ENCODE measurements at places on chromosomes 3 and 15.

- DNase-seq, result no peak
Measured at GRCh38 chr3:179921951-179922350, 114.8 kb downstream of the PEX5L start.

DNA sequence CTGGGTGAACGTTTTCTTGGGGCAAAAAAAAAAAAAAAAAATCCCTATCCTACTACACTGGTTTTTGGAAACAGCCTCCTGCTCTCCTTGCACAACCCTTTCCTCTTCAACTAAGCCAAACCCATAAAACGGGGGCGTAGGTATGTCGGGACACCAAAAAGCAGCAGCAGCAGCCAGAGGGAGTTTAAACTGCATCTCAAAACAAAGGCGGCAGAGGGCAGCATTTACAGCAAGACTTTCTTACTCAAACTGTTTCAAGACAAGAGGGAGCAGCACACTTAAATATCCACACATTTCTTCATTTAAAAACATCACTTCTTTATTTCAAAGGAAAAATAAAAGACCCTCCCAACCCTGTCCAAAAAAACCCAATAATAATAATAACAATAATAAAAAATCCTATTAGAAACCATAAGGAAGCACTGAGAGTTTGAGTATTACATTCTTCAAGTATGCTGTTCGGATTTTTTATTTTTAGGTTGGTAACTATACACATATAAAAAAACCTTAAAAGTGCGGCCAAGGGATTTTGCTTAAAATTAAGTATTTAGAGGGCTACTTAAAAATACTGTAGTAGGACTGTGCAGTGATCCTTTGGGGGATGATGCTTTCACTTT lies 43.9 kb upstream of the PLXND1 start:
- no peak for DNase-seq

DNA sequence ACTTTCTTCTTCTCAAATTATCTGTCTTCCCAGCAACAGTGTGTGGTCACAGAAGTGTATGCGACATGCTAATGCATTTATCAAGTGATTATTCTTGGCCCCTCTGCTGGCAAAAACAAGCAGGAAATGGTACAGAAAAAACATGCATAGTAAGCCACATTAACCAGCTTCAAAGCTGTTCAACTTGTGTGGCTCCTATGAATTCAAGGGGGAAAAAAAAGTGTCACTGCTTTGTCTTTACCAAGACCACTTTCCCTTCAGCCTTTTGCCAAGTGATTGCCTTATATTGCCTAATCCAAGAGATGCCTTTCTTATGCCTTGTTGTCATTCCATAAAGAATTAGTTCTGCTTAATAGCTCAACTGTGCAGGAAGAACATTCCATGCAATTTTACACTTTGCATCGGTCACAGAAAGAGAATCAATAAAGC lies 39.1 kb downstream of the PRTG start:
- no peak for DNase-seq

DNA sequence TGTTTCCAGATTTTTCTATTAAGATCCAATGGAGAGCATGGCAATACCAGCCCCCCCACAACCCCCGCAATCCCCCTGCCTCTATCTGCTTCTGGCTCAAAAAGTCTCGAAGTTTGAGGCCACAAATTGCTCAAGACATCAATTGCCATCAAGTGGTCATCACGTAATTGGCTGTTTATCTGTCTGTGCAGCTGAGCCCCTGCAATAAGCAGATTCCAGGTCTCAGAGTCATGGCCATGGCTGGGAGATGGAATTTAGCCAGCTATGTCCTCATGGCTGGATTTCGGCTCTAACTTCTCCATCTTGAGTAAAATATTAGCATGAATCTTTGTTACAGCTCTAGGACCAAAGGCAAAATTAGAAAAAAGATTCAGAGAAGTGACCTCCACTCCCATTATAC lies 22.7 kb downstream of the SSUH2 start:
- DNase-seq, result no peak

DNA sequence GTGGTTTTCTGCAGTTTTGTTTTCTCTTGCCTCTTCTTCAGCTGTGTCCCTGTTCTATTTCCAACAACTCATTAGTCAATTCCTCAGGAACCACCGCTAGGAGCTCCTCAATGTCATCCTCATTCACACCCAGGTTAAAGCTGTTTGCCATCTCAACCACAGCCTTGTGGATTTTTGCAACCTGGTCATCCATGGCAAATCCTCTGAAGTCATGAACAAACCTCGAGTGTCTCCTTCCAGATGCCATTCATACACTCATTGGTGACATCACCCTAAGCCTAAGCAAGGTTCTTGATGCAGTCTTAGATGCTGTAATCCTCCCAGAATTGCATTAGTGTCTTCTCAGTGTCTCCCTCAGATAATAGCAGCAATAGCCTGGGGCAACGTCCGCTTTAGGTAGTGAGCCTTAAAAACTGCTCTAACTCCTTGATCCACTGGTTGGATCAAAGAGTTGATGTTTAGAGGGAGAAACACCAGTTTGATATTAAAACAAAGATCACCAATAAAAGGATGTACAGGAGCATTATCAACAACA lies 31.5 kb upstream of the ZNF502 start:
- no peak for DNase-seq

GRCh38 chr15:88987934-88988671 lies 74.9 kb upstream of the MFGE8 start:
- DNase-seq, result no peak

- no peak for DNase-seq
Measured at GRCh38 chr15:33028495-33028894, 166.0 kb downstream of the FMN1 start.

GRCh38 chr15:41566121-41566885 lies 7.3 kb downstream of the TYRO3 start:
- no peak for DNase-seq

DNA sequence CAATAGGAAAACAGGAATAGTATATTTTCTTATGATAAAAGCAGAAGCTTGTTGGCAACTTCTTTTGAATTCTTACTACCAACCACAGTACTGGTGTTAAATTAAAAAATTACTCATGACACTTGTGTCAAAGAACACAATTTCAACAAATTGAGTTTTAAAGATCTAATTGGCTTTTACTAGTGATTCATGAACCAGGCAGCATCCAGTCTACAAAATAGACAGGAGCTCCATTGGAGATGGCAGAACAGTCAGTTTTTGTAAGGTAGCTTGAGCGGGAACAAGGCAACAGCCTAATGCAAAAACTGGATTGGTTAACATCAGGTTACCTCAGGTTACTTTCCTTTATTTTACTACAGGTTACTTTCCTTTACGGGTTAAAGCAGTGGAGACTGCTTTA lies 181.3 kb upstream of the THBS1 start:
- DNase-seq, result no peak

DNA sequence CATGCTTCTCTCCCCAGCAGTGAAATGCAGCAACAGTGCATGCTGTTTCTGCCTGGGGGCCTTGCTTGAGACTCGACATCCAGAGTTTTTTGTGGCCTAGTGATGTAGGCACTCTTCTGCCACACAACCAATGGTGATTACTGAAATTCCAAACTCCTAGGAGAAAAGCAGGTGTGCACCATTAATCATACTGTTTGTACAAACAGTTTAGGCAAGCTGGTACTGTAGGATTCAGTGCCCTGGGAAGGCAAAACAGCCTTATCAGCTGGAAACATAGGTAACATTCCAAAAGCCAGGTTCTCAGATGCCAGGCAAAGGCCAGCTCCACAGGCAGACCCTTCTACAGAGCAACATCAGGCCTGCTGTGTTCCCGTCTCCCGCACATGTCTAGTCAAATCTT lies 17.5 kb upstream of the RBP1 start:
- DNase-seq, result no peak

DNA sequence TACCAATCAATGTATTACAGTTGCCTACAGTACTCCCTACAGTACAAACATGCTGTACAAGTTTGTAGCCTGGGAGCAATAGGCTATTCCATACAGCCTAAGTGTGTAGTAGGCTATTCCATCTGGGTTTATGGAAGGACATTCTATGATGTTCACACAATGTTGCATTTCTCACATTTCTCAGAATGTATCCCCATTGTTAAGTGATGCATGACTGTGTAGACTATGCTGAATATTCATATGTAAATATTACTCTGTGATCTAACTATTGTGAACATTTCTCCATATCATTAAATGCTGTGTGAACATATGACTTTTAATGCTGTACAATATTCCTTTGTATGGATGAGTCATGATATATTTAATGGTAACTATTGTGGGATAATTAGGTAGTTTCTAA lies 139.2 kb upstream of the ADAMTS9 start:
- no peak for DNase-seq

GRCh38 chr3:44970926-44971490 lies 5.0 kb downstream of the ZDHHC3 start:
- DNase-seq, result no peak

DNA sequence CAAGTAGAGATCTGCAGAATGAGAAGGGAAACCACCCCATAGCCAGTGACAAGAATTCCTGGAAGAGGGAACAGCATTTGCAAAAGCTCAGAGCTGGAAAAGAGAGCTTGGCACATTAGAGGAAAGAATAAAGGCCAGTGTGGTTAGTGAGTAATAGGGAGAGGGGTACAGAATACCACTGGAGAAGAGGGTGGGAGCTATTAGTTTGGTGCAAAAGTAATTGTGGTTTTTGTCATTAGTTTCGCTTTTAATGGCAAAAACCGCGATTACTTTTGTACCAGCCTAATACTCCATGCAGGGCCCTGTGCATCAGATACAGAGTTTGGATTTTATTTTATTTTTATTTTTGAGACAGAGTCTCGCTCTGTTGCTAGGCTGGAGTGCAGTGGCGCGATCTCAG lies 9.8 kb downstream of the SLC24A1 start:
- no peak for DNase-seq

GRCh38 chr15:51589881-51590568 lies 32.5 kb downstream of the DMXL2 start:
- no peak for DNase-seq

- no peak for DNase-seq
Measured at GRCh38 chr3:156396851-156397250, 158.1 kb downstream of the SSR3 start.

GRCh38 chr15:92869263-92869940 lies 30.7 kb upstream of the CHD2 start:
- no peak for DNase-seq

DNA sequence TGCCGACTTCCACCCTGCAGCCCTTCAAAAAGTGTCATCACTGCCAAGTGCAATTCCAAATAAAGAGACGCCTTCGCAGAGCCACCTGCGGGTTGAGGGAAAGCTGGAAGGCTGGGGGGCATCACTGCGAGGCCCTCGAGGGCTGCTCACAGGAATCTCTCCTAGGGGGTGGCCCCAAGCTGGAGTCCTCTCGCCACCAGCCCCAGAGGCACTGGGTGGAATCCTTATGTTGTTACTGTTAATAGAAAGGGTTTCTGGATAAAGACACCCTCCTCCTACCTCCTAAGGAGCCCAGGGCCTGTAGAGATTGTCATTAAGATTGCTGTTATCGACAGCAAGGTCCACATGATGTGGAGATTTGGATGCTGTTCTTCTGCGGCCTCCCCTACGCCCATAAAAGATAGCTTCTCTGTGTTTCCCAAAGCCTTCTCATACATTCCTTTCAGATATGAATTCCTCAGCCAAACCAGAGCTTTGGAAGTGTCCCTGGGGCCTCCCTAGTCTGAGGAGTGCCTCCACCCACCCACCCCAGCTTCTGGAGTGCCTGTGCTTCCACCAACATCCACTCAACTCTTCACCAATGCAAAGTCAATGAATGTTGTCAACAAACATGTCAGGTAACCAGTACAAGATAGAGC lies 512.7 kb downstream of the SHQ1 start:
- DNase-seq, result no peak

DNA sequence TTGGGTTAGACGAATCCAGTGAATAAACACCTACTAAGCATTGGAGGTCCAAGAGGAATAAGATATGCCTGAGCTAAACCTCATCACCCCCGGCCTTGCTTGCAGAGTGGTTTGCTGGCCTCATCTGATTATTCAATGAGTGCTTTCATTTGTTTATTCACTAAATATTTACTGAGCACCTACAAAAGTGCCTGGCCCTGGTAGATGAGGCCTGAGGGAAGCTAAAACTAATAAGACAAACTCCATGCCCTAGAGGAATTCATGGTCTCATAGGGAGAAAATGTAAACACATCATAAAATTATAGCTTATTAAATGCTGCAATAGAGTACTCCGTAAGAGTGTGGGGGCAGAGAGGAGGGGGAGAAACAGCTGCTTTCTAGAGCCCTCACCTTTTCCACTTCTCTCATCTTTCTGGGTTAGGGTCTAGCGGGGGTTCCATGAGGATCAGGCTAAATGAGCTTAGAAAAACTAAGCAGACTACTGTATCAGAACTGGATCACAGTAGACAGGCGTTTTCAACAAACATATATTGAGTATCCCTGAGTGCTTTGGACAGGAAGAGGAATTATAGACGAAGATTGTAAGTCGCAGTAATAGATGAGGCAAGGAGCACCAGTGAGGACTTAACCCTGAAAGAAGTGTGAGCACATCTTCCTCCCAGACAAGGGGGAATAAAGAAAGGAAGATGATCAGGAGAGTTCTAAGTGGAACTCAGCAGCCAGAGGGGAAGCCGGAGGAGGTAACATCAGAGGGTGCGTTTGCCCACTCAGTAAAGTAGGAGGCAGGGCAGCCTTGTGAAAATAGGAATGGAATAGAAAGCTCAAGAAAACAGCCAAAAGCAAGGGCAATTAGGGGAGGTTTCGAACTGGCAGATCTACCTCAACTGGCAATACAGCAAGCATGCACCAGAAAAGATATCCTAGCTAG lies 31.5 kb upstream of the LAMP3 start:
- no peak for DNase-seq

GRCh38 chr15:51343466-51343865 lies 2.0 kb downstream of the GLDN start:
- DNase-seq, result no peak

GRCh38 chr3:48217449-48217848 lies 5.8 kb upstream of the CAMP start:
- DNase-seq, result no peak

- DNase-seq, result no peak
Measured at GRCh38 chr15:101150723-101151040, 101.2 kb downstream of the CHSY1 start.

DNA sequence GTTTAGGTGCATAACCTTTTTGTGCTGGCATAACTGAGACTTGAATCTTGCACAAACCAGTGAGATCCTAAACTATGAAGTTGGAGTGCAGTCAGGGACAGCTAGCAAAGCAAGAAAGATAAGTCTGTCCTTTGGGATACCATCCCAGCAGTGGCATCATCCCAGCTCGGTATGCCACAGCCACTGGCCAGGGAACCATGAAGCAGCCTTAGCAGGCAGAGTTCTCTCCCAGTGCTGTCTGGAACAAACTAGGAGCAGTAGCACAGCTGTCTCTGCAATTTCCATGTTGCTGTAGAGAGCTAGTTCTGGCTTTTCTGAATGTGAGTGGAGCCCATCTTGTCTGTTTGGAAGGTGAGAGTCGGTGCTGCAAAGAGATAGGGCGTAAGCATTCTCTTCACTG lies 130.3 kb downstream of the DTWD1 start:
- DNase-seq, result no peak

DNA sequence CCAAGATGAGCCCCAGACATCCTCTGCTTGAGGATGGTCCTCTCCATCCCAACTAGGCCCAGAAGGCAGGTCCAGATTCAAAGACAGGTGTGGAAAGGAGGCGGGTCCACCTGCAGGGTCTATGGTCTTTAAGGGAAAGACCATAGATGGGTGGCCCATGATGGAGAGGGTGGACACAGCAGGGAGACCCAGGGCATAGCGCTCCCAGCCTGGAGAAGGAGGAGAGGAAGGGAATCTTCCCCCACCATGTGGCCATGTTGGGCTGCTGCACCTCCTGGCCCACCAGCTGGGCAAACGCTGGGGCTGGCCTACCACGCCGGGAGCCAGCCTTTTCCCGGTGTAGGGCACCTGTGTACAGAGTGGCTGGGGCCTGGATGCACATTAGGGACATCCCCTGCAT lies 265.2 kb upstream of the TLE3 start:
- DNase-seq, result peak; percentile 29

- no peak for DNase-seq
Measured at GRCh38 chr15:73233623-73234022, 135.1 kb downstream of the HCN4 start.
